ENCODE measurements at places on chromosomes 6 and 20.

- no peak for DNase-seq
Measured at GRCh38 chr6:10580570-10580969, 59.4 kb downstream of the GCNT2 start.

- no peak for DNase-seq
Measured at GRCh38 chr6:50141100-50141499, 91.4 kb upstream of the DEFB112 start.

GRCh38 chr6:13455552-13455966 is 31.8 kb downstream of the GFOD1 start:
- no peak for DNase-seq

DNA sequence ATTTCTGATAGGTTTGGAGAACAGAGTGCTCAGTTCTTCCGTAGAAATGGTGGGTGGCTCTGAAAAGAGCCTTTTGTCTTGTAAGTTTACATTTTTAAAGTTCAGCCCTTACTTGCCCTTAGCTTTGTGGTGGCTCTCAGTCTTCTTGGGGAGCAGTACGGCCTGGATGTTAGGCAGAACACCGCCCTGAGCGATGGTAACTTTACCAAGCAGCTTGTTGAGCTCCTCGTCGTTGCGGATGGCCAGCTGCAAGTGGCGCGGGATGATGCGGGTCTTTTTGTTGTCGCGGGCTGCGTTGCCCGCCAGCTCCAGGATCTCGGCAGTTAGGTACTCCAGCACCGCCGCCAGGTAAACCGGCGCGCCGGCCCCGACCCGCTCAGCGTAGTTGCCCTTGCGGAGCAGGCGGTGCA is 19.5 kb downstream of the OR2B2 start:
- no peak for DNase-seq

GRCh38 chr6:12750416-12750815 is 33.8 kb downstream of the PHACTR1 start:
- no peak for DNase-seq

DNA sequence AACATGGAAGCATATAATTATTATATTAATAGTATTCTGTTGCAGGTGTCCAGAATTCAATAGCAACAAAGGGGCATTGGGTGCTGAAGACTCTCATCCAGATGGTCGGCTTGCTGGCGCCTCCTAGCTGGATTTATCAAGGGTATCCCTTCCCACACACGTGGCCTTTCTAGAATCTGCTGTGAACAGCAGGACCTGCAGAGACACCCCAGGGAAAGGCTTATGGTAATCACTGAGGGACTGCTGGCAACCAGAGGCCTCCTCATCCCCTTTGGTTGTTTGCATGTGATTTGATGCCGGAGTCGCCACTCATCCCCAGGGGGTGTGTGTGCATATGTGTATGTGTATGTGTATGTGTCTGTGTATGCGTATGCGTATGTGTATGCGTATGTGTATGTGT is 20.6 kb downstream of the ZFP64 start:
- no peak for DNase-seq

DNA sequence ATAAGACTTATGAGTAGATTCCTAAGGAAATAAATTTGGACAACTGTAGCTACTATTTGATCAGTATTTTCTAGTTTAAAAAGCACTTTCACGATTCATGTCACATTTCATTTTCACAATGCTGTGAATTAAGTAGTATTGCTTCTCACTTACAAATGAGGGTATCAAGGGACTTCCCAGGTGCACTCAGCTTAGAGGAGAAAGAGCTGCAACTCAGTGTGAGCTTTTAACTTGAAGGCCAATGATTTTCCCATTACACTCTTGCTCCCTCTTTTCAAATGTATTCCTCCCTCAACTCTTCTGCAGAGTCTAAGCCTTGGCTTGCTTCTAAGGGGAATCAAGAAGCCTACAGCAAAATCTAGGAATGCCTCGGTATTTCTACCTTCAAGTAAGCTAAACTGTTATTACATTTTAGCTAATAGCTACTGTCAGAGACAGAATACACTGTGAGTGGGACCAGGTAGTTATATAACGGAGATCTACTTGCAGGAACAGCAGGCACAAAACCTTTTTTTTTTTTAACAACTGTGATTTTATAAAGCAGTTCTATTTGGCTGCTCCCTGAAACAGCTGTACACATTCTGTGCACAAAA is 339.0 kb downstream of the SYNE1 start:
- peak; percentile 55 for DNase-seq

GRCh38 chr6:91575032-91575431 is 988.2 kb upstream of the MAP3K7 start:
- DNase-seq = no peak

DNA sequence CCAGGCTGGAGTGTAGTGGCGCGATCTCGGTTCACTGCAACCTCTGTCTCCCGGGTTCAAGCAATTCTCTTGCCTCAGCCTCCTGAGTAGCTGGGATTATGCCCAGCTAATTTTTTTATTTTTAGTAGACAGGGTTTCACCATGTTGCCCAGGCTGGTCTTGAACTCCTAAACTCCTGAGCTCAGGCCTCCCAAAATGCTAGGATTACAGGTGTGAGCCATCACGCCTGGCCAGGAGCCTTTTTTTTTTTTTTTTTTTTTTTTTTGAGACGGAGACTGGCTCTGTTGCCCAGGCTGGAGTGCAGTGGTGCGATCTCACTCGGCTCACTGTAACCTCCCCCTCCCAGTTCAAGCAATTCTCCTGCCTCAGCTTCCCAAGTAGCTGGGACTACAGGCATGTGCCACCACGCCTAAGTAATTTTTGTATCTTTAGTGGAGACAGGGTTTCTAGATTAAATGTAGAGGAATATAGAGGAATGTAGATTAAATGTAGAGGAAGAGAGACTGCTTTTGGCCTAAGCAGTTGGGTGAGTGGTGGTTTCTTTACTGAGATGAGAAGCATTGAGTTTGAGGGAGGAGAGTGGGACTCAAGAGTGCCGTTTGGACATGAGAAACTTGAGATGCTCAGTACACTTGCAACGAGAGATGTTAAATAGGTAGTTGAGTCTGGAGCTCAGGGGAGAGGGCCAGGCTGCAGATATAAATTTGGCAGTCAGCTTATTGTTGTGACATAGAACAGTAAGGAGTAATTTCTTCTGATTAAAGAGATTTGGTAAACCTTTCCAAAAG is 16.7 kb downstream of the VAPB start:
- DNase-seq = no peak

GRCh38 chr6:110656492-110656891 is 158.8 kb downstream of the CDK19 start:
- no peak for DNase-seq

Measured in NAMALWA (cell line).